Myocyte (in vitro differentiated cells): ENCODE measurements at places on chromosomes 3 and 15.

GRCh38 chr3:18423401-18424212 is 1.5 kb downstream of the SATB1 start:
- DNase-seq: peak; percentile 72

DNA sequence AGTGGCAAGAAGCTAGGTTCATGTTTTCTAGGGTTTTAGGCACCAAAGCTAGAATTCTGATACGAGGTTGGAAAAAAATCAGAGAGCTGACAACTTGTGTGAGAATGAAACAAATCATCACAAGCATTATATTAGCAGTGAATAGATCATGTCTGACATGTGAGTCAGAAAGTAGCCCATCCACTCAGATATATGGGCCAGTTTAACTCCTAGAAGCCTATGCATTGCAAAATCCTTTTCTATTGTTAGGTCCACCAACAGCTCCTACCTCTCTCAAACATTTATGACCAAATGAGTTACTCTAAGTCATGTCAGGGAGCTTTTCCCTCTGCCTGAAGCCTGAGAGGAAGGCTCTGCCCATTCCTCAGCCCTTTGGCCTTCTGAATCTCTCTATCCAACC is 44.0 kb downstream of the KBTBD12 start:
- no peak for DNase-seq

GRCh38 chr3:185881926-185882325 is 55.9 kb downstream of the TRA2B start:
- no peak for DNase-seq

- DNase-seq: no peak
These were observed 146.9 kb downstream of the CHST2 start for GRCh38 chr3:143266511-143266910.

- DNase-seq: no peak
These were observed 26.4 kb upstream of the TSPAN3 start for GRCh38 chr15:77097248-77097721.

GRCh38 chr3:30145281-30145680 is 461.1 kb upstream of the TGFBR2 start:
- no peak for DNase-seq

GRCh38 chr3:53581671-53582070 is 87.3 kb downstream of the CACNA1D start:
- peak; percentile 30 for DNase-seq

DNA sequence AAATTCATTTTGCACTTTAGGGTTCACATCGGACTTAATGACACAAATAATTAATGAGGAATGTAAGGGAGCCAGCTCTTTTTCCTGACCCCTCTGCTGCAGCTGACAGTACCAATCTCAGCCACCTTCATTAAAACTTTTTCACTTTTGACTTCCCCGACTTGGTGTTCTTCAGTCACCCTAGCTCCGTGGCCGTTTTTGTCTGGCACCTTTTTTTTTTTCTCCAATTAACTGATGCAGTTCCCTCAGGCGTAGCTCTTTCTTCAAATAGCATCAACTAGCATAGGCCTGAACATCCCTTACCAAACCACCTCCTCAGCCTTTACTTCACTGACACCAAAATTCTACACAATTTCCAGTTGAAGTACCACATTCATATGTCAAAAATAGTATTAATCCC is 350.8 kb downstream of the GRM7 start:
- DNase-seq: no peak
